ENCODE measurements at places on chromosomes 3 and 15. TPM values are rescaled to one million over a fixed set of nuclear protein-coding genes. Genes with fewer than 3 reads are reported as not detected.

Gene PKM
- 155 TPM for total RNA-seq

DNA sequence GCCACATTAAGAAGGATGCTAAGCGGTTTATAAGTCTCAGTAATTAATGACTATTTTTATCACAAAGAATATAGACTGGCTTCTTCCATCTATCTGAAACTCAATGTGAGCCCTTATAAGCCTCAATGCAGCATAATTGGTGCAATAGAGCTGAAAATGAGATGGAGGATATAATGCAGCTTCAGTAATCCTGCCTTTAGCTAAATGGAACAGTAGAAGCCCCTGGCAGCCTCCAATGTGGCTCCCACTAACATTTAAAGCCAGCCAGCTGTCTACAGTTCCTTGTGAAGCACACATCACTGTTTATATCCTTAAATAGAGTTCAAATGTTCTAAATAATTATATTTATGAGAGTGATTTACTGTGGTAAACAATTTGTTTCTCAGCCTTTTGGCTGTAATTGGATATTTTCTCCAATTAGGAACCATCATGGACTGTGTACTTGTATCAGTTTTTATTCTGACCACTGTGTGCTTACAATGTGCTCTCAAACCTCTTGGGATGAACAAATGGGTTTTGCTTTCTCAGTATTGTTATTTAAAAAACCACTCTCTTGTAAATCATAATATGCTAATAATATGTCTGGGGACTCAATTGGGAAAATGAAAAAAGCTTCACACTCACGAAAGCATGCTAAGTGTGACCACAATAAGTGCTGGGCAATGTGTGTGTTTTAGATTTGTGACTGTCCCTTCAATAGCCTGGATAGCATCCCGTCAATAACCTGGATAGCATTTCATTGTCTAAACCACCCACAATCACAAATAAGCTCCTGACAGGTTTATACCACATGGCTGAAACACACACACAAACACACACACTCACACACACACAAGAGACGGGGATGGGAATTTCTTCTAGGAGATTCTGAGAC is 366.6 kb downstream of the GBE1 start:
- DNase-seq: no peak

DNA sequence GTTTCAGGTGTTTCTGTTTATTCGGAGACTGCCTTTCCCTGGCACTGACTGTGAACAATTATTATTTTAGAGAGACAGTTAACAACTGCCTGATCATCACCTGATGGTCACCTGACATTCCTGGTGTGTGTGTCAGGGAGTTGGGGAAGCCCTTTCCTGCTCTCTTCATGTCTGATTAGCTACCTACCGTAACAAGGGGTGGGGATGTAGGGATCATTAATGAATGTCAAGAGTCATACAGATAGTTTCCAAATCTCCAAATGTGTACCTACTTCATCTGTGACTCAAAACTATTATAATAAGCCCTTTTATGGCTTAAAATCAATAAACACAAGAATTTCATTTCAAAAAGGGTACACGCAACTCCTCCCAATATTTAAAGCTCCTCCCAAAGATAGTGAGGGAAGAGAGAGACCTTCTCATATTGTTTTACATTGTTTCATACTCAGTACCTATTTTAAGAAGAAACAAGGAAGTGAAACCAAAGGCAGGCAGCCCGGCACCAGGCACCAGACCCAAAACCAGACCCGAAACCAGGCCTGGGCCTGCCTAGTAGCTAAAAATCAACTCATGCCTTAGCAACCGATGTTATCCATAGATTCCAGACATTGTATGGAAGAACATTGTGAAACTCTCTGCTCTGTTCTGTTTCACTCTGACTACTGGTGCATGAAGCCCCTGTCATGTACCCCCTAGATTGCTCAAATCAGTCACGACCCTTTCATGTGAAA is 844.9 kb upstream of the ALCAM start:
- DNase-seq: no peak

Gene MGA
- 71.3 TPM for total RNA-seq

DNA sequence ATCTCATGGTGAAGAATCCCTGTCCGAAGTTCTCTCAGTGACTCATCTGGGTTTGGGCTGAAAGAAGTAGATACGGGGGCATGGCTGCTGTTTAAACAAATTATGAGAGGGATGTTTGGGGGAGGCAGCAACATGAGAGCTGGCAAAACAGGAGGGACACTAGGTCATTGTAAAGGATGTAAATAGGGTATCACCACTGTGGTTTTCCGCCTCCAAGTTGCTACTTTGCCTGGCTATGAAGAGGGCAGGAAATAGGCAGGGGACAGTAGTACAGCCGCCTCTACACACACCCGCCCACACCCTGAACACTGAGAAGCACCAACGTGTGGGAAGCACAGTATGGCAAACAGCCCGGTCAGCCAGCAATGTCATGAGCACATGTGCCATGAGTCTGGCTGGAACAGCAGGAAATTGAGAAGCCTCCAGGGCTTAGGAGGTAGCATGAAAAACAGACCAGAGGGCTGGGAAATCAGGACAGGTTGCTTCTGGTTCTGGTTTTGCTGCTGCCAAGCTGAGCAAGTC is 17.1 kb downstream of the HEXA start:
- DNase-seq: no peak

- no peak for DNase-seq
Observed at GRCh38 chr3:61718565-61718964, 157.2 kb downstream of the PTPRG start.

Gene WDR93
- total RNA-seq: 0.25 TPM

- no peak for DNase-seq
Observed at GRCh38 chr3:144229953-144230352, 258.3 kb downstream of the DIPK2A start.

Gene KBTBD13
- total RNA-seq: not detected

DNA sequence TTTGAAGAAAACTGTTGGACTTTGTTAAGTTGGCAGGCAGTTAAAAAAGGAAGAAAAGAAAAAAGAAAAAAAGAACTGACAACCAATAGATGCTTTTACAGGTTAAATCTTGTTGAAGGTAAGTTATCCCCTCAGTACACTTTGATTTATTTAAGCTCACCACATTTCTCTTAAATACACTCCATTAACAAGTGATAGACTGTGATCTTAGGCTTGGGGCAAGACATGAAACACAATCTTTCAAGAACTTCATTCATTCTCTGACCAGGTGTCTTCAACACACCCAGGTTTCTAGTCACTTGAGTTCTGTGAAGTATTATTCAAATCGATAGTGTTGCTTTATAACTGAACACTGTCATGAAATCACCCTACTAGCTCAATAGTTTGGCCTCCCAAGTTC is 751.9 kb downstream of the ROBO1 start:
- no peak for DNase-seq

DNA sequence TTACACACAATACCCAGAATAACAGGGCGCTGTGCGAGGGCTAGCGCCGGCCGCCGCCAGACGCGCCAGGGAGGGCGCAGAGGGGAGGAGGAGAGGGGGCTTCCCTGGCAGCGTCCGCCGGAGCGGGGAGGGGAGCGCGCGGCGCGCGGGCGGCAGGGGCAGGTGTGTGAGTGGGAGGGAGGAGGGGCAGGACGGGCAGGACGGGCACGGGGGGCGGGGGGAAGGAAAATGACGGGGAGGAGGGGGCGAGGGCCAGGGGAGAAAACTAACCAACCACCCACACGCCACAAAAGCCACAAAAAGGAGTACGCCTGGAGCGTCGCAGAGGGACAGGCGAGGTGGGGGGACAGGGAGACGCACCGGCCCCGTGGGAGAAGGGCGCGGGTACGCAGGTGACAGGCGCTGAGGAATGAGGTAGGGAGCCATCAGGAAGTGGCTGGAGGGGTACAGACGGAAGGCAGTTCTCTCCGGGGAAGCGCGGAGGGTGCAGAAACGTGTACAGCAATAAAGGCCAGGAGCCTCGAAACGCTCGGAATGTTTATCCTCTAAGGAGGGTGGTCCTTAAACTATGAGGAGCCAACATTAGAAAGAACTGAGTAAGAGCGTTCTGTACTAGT is 610 bp upstream of the SATB1 start:
- DNase-seq: peak; percentile 64

Gene ABI3BP
- not detected for total RNA-seq

Gene ISY1
- 58.2 TPM for total RNA-seq

GRCh38 chr3:117752984-117753717 is 1043.6 kb downstream of the TUSC7 start:
- DNase-seq: no peak

DNA sequence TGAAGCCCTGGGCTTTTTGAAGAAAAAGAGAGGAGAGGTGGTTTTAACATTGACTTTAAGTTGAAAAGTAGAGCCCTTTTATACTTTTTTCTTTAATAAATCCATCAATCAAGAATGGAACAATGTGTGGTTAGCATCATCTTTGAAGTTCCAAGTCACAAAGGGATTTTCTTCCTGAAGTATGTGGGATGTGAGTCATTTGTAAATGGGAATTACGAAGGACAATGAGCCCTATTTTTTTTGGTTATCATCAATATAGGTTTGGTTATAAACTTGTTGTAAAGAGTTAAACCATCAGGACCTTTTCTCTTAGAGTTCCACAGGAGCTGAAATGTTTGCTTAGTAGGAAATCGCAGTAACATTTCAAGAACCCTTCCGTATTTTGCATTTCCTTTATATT is 38.3 kb downstream of the PIK3CA start:
- DNase-seq: no peak

Gene MORC1
- not detected for total RNA-seq

Gene IL17RB
- total RNA-seq: 0.25 TPM

Gene ATG3
- 52.0 TPM for total RNA-seq

Gene FGF7
- total RNA-seq: not detected

- peak; percentile 64 for DNase-seq
Observed at GRCh38 chr3:125374501-125374995, 577 bp downstream of the ZNF148 start.

DNA sequence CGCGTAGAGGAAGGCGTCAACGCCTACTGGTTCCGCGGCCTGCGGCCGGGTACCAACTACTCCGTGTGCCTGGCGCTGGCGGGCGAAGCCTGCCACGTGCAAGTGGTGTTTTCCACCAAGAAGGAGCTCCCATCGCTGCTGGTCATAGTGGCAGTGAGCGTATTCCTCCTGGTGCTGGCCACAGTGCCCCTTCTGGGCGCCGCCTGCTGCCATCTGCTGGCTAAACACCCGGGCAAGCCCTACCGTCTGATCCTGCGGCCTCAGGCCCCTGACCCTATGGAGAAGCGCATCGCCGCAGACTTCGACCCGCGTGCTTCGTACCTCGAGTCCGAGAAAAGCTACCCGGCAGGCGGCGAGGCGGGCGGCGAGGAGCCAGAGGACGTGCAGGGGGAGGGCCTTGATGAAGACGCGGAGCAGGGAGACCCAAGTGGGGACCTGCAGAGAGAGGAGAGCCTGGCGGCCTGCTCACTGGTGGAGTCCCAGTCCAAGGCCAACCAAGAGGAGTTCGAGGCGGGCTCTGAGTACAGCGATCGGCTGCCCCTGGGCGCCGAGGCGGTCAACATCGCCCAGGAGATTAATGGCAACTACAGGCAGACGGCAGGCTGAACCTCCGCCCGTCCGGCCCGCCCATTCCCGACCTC is 4.1 kb downstream of the ISLR2 start:
- DNase-seq: no peak

Gene EPHA3
- not detected for total RNA-seq

DNA sequence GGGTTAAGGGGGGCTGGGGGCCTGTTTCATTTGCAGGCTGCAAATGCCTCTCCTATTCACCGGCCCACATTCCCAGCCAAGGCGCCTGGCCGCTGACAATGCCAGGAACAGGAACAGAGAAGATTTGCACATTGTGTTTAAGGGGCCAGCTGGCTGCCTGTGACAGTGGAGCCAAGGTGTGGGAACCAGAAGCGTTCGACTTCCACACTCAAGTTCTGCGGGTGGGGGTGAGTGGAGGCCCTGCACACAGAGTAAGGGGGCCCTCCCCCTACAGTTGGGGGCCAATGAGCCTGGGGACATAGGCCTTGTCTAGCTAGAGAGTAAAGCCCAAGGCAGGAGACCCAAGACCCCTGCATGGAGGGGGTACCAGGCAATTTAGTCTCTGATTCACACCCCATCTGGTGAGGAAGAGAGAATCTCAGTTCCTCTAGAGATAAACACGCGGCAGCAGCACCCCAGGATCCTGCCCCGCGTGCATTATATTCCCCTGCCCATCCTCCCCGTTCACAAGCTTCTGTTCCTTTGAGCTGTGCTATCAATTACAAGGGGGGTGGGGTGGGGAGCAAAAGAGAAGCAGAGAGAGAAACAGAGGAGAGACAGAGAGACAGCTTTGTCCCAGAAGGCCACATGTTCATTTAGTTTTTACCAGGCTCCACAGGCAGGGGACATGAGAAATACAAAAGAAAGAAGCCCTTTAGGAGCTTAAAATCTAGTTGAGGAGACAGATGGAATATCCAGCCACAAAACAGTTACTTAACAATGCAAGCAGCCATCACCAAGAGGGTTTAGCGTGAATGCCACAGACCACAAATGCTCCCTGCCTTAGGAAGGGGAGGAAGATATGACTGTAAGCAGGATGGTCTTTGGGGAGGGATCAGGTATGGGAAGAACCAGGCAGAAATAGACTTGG is 9.2 kb downstream of the IGDCC3 start:
- DNase-seq: no peak

- no peak for DNase-seq
Observed at GRCh38 chr15:39455471-39455991, 125.3 kb upstream of the THBS1 start.

GRCh38 chr3:130341882-130342281 is 3.6 kb upstream of the COL6A5 start:
- DNase-seq: no peak

Gene THPO
- not detected for total RNA-seq

- no peak for DNase-seq
Observed at GRCh38 chr15:27956285-27956684, 142.8 kb downstream of the OCA2 start.

Gene CLDN11
- not detected for total RNA-seq

Gene SAXO2
- total RNA-seq: 0.83 TPM

Gene CD86
- total RNA-seq: 4.7 TPM

Gene CD200R1
- 1.7 TPM for total RNA-seq

- no peak for DNase-seq
Observed at GRCh38 chr15:68374168-68374745, 57.7 kb downstream of the ITGA11 start.

Gene CERS3
- 0.90 TPM for total RNA-seq

Gene PIK3R4
- 14.3 TPM for total RNA-seq

DNA sequence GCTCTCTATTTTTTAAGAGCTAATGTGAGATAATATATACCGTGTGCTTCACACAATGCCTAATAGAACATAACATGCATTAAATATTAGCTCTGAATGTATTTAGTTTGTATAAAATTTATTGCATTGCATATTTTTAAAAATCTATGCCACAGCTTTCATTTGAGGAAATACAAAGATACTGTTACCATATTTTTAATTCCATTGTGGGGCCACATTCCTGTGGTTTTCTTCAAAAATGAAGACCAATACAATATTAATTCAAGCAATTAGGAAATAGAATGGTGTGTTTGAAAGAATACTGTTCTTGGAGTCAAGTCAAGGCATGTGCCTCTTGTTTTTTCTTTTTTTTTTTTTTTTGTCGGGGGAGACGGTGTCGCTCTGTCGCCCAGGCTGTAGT is 95.4 kb upstream of the CADPS start:
- no peak for DNase-seq

Gene EXD1
- not detected for total RNA-seq

GRCh38 chr3:47420511-47421484 is 40.0 kb downstream of the PTPN23 start:
- peak; percentile 80 for DNase-seq
